ENCODE measurements at places on chromosomes 2 and 18.
A peak's percentile ranks its signal among the peaks of the same experiment; 100 is the strongest.

GRCh38 chr2:33605056-33605455 is 6.0 kb upstream of the FAM98A start:
- DNase-seq: no peak

DNA sequence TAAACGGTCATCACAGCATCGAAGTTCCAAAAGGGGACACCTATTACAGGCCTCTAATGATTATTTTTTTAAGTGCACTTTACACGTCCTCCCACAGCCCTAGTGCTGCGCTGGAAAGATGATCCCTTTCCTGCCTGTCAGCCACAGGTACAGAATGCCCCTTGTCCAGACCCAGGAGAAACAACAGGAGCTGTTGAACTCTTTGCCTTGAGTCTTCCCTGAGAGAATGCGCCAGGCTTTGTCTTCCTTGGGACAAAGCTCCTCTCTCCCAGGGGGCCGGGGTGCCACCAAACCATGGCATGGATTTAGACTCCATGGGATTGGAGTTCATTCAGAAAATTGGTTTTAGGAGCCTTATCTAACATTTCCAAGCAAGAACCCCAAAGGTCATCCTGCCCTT is 319.0 kb upstream of the SOX11 start:
- DNase-seq: no peak

GRCh38 chr2:236552212-236552542 is 17.4 kb upstream of the ACKR3 start:
- peak; percentile 54 for DNase-seq

- DNase-seq: no peak
These were observed 45.1 kb downstream of the DHX57 start for GRCh38 chr2:38830526-38831159.

DNA sequence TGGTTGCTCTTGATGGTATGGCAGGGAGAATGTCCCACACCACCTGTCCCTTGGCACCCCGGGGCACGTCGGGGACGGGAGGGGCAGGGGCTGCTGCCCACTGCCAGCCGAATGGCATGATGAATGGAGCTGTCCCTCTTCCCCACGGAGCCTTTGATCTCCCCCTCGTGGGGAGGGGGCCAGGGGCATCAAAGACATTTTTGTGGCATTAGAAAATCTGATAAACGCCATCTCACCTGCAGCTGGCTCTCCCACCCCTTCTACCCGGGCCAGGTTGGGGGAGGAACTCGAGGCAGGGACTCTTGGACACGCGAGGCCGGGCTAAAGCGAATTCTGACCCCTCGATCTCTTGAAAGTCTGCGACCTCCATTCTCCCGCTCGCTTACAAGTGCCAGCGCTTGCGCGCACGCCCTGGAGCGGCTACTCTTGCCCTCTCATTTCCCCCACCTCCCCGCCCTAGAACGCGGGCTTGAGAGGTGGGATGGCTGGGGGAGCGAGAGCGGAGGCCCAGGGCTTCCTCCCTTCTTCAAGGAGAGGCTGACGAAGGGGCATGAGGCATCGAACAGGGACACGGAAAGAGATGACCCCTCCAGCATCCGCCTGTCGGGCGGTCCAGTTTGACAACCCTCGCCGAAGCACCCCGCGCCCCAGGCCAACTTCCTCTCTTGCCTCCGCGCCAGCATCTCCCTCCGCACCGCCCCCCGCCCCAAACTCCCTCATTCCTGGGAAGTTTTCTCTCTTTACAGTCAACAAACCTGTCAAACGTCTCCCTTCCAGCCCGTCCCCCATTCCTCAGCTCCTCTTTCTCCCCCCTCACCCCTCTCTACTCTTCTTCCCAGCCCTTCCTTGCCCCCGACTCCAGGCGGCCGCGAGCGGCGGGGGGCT is 692 bp upstream of the WNT6 start:
- DNase-seq: no peak

- DNase-seq: no peak
These were observed 118.2 kb upstream of the NOL4 start for GRCh38 chr18:34342960-34343359.

DNA sequence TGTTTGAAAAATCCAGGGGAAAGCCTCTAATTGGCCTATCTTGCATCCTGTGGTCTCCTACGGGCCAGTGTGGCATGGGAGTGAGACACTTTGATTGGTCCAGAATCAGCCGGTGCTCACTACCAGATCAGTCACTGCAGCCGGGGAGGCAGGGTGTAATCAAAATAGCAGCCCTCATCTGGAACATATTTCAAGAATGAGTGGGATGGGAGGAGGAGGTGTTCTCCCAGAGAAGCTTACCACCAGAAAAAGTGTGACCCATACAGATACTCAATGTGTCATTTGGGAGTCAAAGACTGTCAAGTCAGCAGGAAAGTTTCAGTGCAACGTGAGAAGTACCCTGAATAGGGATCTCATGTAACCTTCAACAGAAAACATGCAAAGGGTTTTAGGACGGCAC is 393.9 kb upstream of the SLC14A2 start:
- no peak for DNase-seq

DNA sequence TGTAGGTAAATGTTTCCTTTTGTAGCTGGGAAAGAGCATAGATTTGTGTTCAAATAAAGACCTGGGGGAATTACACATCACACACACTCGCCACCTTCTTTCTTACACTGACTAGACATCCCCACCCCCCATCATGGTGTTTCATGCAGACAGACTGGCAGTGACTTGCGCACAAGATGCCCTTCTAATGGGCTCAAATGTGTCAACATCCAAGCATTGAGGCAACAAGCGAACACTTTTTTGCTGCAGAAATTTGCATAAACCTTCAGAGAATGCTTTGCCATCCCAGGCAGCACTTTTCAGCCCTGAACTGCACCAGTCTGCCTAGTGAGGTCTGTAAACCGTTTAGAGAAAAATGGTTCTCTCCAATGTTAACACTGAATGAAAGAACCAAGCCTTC is 4.5 kb downstream of the HOXD8 start:
- no peak for DNase-seq

- DNase-seq: peak; percentile 56
These were observed 535 bp downstream of the ATG4B start for GRCh38 chr2:241637795-241638660.

DNA sequence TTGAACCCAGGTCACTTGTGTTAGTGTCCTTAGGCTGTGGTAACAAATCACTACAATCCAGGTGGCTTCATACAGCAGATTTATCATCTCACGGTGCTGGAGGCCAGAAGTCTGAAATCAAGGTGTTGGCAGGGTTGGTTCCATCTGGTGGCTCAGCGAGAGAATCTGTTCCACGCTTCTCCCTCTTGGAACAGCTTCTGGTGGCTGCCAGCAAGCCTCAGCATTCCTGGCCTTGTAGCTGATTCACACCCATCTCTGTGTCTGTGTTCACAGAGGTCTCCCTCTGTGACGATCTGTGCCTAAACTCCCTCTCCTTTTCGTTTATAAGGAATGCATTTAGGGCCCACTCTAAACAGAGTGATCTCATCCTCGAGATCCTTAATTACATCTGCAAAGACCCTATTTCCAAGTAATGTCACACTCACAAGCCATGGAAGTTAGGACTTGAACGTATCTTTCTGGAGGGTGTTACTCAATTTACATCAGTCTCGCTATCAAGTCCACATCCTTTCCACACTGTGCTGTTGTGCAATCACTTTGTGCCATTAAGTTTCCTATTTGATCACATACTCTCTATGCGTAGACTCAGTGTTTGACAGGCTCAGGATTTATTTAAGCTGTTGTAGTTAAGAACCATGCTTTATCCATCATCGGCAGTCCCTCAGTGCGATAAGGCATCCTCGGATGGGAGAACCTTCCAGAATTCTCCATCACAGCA is 164.4 kb downstream of the SOCS6 start:
- DNase-seq: no peak

- DNase-seq: no peak
These were observed at the start of gene SLC23A3 for GRCh38 chr2:219169930-219170654. Gene SLC23A3 (minus strand): TSS chr2:219170029. CDS start chr2:219169984, 45 bp downstream.

- DNase-seq: no peak
These were observed 291.8 kb downstream of the NEDD4L start for GRCh38 chr18:58335821-58336220.

DNA sequence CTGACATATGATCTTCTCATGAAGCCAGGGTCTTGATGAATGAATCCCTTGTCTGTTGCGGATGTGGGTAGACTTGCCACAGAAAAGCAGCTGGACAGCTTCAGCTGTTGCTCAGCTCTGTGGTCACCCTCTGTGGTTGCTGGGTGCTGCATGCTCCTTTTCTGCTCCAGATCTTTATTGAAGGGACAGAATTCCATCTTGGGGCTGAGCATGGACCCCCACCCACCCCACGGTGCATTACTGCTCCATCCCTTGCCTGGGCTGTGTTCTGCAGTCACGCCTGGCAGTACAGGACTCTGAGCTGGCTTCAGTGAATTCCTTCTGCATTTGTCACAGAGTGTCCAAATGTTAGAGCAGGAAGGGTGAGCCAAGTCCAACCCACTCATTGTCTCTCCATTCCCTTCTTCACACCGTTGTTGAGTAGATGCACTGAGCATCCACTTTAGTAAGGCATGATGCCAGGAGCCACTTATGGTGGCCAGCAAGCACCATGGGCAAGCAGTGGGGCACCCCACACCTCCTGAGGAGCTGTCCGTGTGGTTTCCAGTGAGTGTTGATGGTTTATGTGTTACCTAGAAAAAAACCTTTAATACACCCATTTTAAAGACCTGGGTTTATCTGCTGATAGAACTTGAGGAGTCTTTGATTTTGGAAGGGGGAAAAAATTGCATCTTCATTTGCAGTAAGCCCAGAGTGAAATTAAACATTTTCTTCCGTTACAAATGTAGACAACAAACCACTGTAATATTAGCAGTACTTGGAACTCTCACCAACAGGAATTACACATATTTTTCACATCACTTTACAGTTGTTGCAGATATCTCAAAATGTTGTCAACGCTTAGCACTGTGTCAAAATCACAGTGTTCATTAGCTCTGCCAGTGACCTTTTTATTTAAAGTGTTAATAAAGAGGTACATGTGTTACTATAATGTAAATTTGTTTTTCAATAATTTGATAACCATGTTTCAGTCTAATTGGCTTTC is 14.7 kb upstream of the ITGB6 start:
- DNase-seq: no peak

GRCh38 chr2:161571051-161571429 is 53.2 kb upstream of the SLC4A10 start:
- peak; percentile 15 for DNase-seq

- no peak for DNase-seq
These were observed 13.8 kb downstream of the ROCK2 start for GRCh38 chr2:11330457-11331142.

- no peak for DNase-seq
These were observed 17.4 kb downstream of the PPP4R1 start for GRCh38 chr18:9596843-9597526.

DNA sequence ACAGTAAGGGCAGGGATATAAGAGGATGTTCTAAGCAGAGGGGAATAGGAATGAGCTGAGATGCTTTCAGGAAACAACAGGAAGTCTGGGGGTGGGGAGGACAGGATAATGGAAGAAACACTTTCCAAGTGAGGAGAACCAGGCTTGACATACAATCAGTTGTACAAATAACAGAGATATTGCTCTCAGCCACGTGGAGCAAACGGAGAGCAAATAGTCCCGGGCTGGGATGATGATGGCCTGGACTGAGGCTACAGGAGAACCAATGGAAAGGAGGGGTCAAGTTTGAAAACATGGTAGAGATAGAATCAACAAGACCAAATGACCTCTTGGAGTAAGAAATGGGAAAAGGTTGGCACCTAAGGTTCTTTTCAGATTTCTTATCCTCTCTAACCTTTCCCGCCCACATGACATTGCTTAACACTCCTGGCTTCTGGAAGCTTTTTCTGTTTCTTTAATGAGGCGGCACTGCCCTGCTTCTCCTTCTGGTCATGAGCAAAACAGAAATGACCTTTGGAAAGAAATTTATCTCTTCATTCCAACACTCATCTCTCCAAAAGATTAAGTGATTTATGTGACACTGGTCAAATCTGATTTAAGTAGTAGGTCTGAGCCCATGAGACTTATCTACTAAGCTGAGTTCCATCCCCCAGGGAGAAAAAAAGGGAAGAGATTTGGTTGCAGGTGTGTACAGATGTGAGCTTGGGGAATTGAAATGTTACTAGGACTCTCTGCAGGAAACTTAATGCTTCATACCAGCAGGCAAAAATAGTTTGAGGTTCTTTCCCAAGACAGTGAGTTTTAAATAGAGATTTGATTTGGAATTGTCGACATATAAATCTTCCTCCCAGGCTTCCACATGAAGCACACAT is 442.9 kb upstream of the HNRNPA3 start:
- no peak for DNase-seq

- DNase-seq: no peak
These were observed 78.0 kb upstream of the GAREM1 start for GRCh38 chr18:32548688-32549087.

DNA sequence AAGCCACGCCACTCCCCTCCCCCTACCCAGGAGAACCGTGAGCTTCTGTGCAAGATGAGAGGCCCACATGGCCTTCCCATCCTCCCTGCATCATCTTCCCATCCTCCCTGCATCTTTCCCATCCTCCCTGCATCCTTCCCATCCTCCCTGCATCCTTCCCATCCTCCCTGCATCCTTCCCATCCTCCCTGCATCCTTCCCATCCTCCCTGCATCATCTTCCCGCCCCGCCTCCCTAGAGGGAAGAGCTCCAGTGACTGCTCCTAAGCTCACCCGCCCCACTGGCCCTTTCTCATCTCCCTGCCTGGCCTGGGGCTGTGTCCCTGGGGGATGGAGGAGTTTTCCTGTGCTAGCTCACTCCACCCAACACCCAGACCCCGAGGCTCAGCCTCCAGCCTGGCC is 93.3 kb upstream of the ASAP2 start:
- DNase-seq: no peak

DNA sequence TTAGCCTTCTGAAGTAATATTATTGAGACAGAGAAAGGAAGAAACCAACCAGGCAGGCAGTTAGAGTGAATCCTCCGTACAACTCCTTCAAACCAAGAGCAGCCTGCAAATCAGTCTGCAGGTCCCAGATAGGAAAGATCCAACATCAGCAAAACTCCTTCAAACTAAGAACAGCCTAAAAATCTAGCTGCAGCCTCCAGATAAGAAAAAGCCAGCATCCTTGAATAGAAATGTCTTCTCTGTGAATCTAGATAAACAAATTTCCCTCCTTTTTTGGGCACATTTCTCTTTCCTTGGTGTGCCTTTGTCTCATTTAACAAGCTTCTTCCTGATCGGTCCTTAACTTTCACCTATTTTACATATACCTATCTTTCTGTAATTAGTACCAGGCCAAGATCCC is 1004.6 kb upstream of the TMEFF2 start:
- DNase-seq: no peak

DNA sequence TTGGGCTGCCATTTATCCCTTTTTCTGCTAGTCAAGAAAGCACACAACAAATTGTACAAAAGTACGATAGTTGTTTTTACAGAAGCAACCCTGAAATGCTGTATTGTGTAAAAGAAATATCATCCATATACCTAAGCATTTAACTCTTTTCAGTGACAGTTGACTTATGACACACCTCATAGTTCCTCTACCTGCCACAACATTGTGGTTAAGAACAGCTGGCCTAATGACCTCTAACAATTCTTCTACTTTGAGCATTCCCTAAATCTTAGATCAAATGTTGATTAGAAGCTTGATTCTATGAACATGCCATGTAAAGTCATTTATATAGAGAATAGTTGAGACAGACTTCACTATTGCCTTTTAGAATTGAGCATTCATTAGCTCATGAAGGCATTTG is 165.9 kb upstream of the SETBP1 start:
- DNase-seq: no peak

Data from GM12865 (cell line).